Activated effector memory CD4-positive, alpha-beta T cell treated with anti-CD3 and anti-CD28 coated beads, Interleukin-2, amount 50 U/mL, for 16 hours (primary cell): ENCODE measurements at places on chromosomes 13 and 19.
A peak's percentile ranks its signal among the peaks of the same experiment; 100 is the strongest.

DNA sequence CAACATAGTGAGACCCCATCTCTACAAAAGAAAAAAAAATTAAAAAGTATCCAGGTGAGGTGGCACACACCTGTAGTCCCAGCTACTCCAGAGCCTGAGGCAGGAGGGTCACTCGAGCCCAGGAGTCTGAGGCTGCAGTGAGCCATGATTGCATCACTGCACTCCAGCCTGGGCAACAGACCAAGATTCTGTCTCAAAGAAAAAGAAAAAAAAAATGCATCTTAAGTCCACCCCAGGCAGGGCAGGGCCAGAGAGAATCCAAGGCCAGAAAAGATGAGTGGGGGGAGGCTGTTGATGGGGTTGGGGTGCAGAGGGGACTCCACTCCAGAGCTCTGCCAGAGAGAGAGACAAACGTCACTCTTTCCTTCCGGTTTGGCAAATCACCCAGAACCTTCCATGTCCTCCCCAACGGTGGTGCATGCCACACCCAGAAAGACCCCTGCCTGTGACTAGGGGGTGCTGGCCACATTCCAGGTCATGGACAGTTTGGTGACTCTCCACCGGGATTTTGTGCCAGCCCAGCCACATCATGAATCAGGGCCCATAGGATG is 431 bp downstream of the FUT3 start:
- DNase-seq: no peak

DNA sequence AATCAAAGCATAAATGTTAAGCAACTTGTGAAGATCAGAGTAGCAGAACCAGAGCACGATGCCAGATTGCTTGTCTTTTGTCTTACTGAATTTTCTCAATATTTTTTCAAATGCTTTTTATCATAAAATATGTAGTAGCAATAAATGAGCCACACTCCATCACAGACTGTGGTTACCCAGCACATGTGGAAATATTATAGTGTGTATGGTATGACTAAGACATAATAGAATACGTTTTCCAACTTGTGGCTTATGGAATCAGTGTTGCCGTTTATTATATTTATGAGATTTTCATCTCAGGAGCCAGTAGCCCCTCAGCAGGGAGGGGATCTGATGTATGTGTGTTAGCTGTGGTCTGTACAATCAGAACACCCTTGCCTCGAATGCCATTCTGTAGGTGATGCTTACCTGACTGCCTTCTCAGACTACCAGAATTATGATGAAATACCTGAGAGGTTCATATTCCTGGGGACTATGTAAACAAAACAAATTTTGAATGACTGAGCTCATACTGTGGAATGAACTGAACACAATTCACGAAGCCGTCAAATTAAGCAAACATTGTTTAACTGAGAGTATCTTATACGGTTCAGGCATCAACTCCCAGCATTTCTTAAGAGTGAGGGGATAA is 1.9 kb downstream of the SCEL start:
- no peak for DNase-seq

- DNase-seq: no peak
Observed at GRCh38 chr13:113428871-113429607, 24.2 kb downstream of the ADPRHL1 start.

- no peak for DNase-seq
Observed at GRCh38 chr13:73060251-73061160, 1.7 kb downstream of the KLF5 start.

- no peak for DNase-seq
Observed at GRCh38 chr19:49447485-49448431, 3.9 kb downstream of the PIH1D1 start.

DNA sequence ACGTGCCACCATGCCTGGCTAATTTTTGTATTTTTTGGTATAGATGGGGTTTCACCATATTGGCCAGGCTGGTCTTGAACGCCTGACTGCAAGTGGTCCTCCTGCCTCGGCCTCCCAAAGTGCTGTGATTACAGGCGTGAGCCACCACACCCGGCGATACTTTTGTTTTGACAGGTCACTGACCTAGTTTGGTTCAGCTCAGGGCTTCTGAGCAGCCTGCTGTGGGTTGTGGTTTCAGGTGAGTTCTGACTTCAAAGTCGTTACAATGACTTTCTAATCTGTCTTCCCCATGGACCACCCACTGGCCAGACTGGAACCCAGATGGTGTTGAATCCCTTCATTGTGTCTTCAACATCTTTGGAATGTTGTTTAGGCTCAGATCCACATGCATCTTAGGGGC is 73.8 kb downstream of the TRPM4 start:
- peak; percentile 66 for DNase-seq

DNA sequence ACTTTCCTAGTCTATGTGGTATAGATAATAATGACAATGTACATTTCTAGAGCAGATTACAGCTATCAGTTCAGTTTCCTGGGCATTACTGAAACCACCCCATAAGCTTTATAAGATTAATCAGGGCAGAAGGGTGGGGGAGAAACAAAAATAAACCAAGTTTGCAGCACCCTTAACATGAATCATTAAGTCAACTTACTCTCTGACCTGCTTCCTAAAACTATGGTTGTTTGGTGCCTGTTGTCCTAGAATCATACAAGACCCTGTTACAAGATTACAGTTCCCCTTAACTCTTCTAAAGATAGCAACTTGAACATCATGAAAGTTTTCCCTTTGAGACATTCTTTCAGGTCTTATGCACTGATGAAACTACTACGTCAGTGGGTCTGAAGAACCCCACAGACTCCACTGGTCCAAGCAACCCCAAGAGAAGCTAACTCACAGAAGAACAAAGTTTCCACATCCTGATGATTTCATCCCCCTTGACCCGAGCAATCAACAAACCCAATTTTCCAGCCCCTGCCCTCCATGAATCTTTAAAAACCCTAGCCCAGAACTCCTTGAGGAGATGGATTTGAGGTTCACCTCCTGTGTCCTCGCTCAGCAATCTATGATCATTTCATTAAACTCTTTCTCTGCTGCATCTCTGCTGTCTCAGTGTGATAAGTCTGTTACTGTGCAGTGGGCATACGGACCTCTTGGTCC is 336.5 kb downstream of the FOXO1 start:
- no peak for DNase-seq

DNA sequence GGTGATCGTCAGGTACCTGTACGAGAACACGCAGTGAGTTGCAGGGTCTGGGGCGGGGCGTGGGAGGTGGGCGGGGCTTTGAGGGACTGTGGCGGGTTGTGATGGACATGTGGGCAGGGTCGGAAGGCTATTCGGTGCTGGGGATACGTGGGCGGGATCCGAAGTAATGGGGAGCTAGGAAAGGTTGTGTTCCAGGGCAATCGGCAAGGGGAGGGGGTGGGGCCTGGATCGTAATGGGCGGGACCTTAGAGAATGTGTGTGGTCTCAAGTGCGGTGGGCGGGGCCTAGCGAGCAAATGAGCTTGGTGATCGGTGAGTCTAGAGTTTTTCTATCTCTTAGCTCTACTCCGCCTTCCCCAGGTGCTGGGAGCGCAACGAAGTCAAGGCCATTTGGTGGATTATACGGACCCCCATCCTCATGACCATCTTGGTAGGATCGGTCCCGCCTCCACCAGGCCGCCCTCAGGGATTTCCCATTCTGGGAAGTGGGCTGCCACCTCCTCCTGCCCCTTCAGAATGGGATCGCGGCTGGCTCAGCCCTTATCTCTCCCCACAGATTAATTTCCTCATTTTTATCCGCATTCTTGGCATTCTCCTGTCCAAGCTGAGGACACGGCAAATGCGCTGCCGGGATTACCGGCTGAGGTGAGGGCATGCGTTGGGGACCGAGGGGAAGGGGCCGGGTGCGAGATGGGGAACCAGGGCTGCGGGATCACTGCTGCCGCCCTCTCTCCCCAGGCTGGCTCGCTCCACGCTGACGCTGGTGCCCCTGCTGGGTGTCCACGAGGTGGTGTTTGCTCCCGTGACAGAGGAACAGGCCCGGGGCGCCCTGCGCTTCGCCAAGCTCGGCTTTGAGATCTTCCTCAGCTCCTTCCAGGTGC is 9.6 kb downstream of the GIPR start:
- DNase-seq: peak; percentile 92

DNA sequence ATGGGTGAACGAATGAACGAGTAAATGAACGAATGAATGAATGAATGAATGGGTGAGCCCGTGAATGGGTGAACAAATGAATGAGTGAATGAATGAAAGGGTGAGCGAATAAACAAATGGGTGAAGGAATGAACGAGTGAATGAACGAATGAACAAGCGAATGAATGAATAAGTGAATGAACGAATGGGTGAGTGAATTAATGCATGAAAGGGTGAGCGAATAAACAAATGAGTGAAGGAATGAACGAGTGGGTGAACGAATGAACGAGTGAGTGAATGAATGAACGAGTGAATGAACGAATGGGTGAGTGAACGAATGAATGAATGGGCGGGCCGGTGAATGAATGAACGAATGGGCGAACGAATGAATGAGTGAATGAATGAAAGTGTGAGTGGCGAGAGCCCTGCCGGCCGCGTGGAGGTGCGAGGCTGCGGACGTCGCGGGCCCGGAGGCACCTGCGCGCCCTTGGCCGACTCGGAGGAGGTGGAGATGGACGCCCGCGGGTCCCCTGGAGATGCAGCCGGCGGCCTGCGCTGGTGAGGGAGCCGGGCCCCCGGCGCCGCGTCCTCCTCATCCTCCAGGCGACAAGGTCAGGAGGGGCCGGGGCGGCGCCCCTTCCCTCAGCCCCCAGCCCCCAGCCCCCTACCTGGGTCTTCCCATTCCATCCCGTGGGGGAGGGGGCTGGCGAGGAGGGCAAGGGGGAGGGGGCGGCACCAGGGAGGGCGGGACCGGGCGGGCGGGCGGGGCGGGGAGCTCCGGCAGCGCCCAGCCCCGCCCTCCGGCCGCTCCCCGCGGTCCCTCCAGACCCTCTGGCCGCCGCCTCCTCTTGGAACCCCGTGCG is 15.4 kb downstream of the ANKRD24 start:
- DNase-seq: no peak

DNA sequence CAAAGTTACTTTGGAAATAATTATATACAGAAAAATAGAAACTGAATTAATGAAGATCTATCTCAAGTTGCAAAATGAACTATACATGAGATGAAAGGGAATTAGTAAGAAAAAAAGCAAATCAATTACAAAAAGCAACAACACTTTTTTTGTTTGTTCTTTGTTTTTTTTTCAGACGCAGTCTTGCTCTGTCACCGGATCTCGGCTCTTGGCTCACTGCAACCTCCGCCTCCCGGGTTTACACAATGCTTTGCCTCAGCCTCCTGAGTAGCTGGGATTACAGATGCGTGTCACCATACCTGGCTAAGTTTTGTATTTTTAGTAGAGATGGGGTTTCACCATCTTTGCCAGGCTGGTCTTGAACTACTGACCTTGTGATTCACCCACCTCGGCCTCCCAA is 2.2 kb downstream of the ZNF415 start:
- DNase-seq: no peak

DNA sequence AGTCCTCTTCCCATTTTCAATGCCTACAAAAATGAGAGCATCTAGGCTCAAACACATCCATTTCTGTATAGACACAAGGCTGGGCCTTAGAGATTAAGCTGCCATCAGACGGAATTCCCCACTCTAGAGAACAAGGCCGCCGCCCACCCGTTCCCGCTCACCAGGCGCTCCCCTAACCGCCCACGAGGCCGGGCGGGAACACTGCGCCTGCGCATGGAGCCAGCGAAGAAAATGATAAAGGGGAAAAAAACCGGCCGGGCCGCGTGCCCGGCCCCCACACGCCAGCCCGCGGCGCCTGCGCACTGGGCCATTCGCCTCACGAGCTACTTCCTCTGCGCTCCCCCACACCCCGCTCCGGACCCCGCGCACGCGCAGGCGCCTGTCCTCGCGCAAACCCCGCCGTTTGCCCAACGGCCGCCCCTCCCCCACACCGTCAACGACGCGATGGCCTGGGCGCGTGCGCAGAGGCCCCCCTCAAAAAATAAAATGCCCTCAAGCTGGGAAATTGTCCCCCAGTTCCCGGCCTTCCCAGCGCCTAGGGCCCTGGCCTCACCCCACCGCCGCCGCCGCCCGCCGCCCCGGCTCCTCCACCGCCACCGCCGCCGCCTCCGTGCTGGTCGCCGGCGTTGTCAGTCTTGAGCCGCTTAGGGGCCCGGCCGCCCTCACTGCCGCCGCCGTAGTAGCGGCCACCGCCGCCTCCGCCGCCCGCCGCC is 483 bp downstream of the HNRNPL start:
- DNase-seq: peak; percentile 99

DNA sequence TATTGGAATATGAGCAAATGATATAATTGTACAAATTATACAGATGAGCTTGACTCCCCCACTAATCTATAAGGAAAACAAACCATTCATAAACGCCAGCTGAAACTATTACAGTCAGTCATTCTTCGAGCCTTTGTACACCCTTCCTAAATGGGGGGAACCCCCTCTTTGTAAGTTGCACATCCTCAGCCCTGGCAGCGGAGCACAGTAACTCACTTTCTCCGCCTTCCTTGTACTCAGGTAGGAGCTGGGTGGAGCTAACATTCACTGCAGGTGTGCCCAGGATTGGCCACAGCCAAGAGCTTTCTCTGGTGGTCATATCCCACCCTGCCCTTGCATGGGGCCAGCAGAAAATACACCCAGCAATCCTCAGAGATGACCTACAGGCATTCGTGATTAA is 28.6 kb downstream of the PIN1 start:
- DNase-seq: no peak

GRCh38 chr13:46720189-46720588 is 76.8 kb downstream of the ESD start:
- DNase-seq: no peak

DNA sequence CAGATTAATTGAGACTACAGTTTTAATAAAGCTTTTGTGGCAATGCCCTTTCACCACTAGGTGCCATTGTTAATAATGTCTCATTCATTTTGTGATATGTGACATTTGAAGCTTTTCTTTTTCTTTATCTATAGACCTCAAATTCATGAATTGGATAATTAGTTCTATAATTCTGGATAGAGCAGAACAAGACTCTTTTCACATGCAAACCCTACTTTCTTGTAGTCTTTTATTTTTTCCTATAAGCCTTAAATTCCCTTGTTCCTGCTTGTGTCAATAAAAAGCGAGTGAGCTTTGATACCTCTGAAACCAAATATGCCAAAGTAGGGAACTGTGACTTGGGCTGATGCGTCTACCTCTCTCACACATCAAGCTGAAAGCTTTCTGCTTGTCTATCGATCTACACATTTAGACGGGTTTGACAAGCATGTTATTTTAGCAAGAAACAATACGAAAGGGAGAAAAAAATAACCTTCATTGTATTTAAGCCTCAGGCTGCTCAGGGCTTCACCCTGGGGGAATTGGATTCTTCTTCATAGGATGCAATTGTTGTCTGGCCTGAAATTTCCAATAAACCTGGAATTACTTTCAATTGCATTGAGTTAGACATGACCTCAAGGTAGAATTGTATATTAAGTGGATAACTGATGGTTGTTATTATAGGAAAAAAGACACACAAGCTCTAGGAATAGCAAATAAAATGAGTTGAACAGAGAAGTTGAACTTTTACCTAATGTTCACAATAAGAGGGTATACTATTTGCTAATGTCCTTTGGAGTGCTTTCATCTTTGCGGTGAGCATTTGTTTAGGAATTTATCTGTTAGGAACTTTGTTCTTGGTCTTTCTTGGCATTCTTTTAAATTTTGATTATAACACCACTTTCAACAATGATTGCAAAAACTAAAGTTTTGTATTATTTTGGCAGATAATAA is 1150.2 kb upstream of the PCDH9 start:
- no peak for DNase-seq
